ENCODE measurements at places on chromosomes 16 and 17.

- DNase-seq: peak; percentile 64
Measured at GRCh38 chr16:22007509-22008214, at the start of gene MOSMO. TSS of gene MOSMO (plus strand) at chr16:22008111. CDS start at chr16:22008302, 191 bp downstream.

DNA sequence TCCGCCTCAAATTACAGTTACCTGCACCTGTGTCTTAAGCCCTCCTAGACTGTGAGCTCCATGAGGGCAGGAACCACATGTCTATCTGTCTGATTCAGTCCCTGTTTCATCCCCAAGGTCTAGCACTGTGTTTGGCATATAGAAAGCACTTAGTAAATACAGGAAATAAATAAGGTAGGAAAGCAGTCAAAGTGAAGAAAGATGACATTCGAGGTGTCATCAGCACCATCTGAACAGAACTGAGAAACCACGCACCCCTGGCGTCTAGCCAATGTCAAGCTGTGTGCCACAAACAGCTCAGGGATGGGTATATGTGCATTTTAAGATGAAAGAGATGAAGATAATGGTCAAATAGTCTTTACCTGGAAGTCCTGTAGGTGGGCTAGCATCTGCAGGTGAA lies 79.6 kb upstream of the ATP2A3 start:
- DNase-seq: no peak

- peak; percentile 28 for DNase-seq
Measured at GRCh38 chr17:1573932-1574696, 11.5 kb upstream of the PITPNA start.

DNA sequence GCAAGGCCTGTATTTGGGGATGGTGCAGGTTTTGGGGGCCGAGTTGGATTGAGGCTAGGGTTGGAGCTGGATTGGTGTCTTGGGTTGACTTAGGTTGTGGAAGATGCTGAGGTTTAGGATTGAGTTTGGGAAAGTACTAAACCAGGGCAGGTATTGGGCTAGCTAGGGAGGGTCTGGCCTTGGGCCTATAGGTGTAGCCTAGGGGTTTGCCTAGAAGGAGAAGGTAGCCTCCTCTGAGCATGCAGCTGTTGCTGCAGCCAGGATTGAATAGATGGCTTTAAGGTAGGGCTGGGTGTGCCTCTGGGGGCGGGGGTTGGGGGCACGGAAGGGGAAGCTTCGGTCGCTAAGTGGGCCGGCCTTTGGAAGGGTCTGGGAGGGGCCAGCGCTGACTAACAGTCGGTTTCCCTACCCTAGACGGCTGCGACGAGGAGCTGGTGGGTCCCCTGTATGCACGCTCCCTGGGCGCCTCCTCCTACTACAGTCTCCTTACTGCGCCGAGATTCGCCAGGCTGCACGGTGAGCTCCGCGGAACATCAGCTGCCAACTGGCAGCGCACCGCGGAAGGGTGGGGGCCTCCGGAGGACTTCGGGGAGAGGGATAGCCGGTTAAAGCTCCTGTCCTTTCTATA lies 1.2 kb downstream of the CNTNAP1 start:
- DNase-seq: no peak

DNA sequence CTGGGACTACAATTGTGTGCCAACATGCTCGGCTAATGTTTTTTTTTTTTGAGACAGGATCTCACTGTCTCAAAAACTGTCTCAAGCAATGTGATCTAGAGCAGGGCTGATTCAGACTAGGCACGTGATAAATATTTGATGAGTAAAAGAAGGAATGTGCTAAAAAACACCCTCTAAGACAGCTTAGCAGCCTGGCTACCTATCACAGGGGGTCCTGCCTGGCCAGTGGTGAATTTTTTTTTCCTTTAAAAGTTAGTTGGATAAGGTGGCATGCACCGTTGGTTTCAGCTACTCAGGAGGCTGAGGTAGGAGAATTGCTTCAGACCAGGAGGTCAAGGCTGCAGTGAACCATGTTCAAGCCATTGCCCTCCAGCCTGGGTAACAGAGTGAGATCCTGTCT lies 14.8 kb upstream of the GPATCH8 start:
- DNase-seq: peak; percentile 28

DNA sequence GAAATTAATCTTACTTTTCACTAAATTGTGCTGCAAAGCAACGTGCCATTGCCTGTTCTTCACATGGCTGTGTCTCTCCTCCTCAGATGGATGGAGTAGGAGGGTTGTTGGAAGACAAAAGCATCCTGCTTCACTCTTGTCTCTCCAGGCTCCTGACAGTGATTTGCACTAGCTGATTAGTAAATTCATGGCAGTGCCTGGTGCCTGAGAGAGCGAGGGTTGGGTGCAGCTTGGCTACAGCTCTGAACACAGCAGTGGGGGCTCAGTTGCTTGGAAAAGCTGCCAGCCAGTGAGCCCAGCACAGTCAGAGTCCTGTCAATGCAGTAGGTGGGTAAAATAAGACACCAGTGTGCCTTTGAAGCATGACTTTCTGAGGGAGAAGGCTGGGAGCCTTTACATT lies 37.4 kb downstream of the CDH13 start:
- DNase-seq: no peak

GRCh38 chr17:3944485-3945388 lies 19.5 kb downstream of the ATP2A3 start:
- DNase-seq: no peak

GRCh38 chr17:45984368-45984767 lies 14.7 kb upstream of the STH start:
- no peak for DNase-seq

GRCh38 chr16:74936902-74937560 lies 47.9 kb downstream of the WDR59 start:
- peak; percentile 80 for DNase-seq

DNA sequence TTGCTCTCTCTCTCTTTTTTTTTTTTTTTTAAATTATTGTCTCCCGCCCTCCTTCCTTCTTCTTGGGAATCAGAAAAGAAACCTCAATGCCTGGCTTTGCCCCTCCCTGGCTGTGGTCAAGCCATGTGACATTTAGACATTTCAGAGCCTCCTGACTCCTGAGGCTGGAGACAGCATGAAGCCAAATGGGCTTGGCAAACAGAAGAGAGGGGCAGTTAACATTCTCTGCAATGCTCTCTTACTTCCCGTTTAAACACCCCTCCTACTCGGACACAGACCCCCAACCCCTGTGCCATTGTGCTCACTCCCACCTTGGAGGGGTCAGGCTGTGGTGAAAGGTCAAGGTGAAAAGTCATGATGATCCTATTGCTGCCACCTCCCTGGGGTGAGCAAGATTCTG lies 14.7 kb upstream of the MEOX1 start:
- DNase-seq: no peak

DNA sequence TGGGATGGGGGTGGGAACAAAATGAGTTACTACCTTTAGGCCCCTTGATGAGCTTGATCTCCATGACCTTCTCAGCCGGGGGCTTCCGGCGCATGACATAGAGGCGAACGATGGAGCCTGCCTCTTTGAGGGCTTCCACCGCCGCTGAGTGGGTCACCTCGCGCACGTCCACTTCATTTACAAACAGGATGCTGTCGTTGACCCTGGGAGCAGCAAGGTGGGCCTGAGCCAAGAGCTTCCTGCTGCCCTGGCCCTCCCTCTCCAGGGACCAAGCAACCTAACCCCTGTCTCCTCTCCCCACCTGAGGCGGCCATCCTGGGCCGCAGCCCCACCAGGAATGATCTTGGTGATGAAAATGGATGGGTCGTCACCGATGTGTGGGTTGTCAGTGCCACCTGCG lies 16.2 kb downstream of the DLG4 start:
- DNase-seq: no peak

DNA sequence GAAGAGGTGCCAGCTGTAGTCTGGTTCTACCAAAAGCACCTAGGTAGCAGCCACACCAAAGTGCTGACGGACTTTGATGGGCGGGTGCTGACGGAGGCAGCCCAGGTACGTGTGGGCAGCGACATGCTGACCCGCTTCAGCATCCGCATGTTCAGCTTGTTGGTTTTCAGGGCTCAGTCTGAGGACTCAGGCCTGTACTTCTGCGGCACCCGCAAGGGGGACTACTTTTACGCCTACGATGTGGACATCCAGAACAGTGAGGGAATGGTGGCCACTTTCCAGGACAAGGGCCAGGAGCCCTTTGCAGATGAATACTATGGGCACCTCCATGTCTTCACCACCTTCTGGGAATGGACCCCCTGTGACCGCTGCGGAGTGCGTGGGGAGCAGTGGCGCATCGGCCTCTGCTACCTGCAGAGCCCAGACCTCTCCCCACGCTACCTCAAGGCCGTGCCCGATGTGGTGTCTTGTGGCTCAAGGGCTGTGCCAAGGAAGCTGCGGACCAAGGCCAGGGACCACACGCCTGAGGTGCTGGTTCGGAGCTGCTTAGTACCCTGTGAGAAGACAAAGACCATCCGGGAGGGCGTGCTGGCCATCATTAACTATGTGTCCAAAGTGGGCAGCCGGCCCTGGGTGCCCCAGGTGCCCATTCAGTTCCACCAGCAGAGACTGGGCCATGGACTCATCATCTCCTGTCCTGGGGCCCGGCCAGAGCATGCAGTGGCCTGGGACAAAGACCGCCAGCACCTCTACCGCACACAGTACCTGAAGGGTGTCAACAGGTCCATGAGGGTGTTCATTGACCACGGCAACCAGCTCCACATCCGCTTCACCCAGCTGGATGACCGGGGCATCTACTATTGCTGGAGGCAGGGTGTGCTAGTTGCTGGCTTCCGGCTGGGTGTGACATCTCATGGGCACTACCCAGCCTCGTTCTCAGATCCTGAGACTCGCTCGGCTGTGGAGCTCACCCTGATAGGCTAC lies 5.0 kb upstream of the EFTUD2 start:
- no peak for DNase-seq

DNA sequence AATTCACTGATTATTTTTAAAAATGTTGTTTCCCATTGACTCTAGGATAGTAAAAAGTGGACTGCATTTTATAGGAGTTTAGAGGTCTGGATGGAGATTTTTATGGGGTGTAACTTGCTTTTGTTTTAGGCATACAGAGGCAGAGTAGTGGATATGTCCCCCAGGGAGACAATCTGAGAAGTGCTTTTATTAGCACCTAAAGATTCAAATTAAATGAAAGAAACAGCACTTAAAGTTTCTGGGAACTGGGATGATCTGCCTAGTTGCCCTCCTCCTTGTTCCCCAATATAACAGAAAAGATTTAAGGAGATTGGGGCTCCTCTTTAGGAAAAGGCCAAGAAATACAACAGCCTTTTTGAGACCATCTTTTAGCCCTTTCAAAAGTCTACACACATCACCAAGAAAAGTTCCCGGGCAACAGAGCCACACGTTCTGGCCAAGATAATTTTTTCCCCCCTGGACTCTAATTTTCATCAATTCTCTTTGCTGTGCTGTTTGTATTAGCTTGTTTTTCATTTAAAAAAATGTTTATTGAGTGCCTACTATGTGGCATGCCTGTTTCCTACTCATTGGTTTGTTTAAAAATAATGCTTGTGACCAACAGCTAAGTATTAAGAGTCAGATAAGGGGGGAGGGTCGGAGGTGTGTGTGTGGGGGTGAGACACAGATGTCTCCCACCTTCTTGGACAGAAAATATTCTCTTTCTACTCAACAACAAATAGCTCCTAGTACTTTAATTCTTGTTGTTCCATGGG lies 2.5 kb upstream of the IGF2BP1 start:
- DNase-seq: no peak
